ENCODE measurements at places on chromosomes 2 and 18.

GRCh38 chr2:231288590-231288989 is 90.2 kb downstream of the ARMC9 start:
- DNase-seq = no peak

- no peak for DNase-seq
Measured at GRCh38 chr2:56047136-56047535, 123.6 kb upstream of the EFEMP1 start.

GRCh38 chr2:33560017-33560416 is 39.1 kb downstream of the FAM98A start:
- no peak for DNase-seq

GRCh38 chr2:170409164-170409535 is 231.2 kb downstream of the MYO3B start:
- peak; percentile 87 for DNase-seq

- DNase-seq = no peak
Measured at GRCh38 chr2:66539452-66539851, 104.5 kb downstream of the MEIS1 start.

GRCh38 chr18:49020129-49020528 is 69.4 kb upstream of the SMAD7 start:
- no peak for DNase-seq

DNA sequence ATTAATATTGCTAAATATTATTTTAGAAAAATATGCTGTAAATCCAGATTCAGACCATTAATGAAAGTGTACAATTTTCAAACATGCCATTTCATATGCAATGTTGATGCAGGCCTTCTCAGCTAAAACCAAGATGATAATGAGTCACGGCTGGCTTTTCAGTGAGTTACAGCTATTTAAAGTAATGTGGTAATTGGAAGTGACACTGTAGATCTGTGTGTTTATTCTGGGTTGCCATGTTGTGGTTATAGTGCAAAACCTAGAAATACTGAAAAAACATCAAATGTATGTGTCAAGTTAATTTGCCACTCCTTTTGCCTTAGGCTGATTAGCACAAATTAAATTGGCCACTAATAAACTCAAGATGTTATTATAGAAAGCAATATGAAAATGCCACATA is 506.6 kb downstream of the ERBB4 start:
- no peak for DNase-seq

GRCh38 chr18:32577561-32577960 is 106.9 kb upstream of the GAREM1 start:
- no peak for DNase-seq

DNA sequence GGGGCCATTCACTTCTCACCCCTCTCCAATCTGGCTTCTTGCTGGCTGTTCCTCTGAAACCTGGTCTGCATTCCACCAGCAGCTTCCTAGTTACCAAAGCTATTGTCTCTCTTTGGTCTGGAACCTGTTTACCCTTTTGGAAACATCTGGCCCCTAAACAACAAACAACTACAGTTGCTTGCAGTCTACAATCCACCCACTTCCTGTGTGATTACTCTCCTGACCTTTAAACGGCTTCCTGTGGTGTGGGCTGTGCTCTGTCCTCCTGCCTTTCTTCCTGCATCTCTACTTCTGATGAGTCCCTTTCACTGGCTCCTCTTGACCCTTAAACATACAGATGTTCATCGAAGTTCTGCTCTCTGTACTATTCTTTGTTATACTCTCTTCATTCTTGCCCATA is 303.8 kb downstream of the TDRD15 start:
- no peak for DNase-seq

- no peak for DNase-seq
Measured at GRCh38 chr2:150207979-150208378, 279.5 kb downstream of the RND3 start.

- peak; percentile 3 for DNase-seq
Measured at GRCh38 chr2:105113616-105114291, 75.9 kb downstream of the MRPS9 start.

GRCh38 chr2:12637754-12638153 is 79.0 kb upstream of the TRIB2 start:
- DNase-seq = no peak

- no peak for DNase-seq
Measured at GRCh38 chr2:151207100-151207499, 54.6 kb downstream of the RBM43 start.

- no peak for DNase-seq
Measured at GRCh38 chr2:191126386-191127085, 24.3 kb downstream of the STAT4 start.

DNA sequence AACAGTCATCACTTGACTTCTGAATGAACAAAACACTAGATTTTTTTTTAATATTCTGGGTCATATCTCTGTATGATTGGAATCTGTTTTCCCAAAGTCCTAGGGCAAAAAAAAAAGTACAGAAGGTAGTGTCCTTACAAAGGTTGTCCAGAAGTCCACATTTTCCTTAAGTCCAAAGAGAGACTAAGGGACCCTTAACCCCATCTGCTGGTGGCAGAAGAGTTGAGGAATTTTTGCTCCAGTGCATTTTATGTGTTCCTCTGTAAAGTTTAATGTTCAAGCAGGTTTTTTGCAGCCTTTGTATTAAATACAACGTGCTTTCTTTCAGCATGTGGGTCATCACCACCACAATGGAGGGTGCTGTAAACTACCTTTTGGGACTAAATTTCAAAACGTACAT is 215.9 kb downstream of the SP3 start:
- DNase-seq = no peak

- no peak for DNase-seq
Measured at GRCh38 chr18:59050661-59051057, 89.0 kb upstream of the SEC11C start.

GRCh38 chr2:161104054-161104553 is 56.1 kb upstream of the TANK start:
- DNase-seq = no peak

GRCh38 chr2:41937921-41938708 is 109.7 kb upstream of the PKDCC start:
- no peak for DNase-seq

DNA sequence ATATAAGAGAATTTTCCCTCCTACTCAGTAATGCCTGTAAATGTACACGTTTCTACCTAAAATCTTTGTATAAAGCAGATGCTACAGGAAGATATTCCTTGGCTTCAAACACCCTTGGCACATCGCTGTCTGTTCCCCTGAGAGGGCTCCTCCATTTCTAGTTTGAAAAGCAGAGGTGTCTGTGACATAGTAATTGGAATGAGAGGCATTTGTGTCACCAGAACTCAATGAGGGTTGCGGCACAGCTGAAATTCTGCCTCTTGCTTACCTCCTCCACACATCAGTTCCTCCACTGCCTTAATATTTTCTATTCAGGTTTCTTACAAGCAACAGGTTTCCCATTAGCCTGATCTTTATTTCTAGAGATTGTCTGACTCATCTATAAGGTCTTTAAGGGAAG is 359.9 kb upstream of the DCC start:
- DNase-seq = no peak

GRCh38 chr2:216149741-216150140 is 40.6 kb downstream of the XRCC5 start:
- no peak for DNase-seq

DNA sequence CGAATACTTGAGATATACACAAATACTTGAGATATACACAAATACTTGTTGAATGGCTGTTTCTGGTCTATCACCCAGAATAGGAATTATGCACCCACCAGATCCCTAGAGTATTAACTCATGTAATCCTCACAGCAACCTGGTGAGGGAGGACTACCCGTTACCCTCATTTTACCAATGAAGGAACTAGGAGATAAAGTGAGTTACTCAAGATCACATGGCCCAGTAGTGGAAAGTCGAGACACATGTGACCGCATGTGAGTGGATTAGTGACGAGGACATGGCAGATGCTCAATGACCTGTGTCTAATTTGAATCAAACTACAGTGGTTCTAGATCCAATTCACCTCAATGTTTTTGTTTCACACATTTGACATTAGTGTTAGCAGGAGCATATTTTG is 2.4 kb downstream of the MOGAT1 start:
- DNase-seq = peak; percentile 5

DNA sequence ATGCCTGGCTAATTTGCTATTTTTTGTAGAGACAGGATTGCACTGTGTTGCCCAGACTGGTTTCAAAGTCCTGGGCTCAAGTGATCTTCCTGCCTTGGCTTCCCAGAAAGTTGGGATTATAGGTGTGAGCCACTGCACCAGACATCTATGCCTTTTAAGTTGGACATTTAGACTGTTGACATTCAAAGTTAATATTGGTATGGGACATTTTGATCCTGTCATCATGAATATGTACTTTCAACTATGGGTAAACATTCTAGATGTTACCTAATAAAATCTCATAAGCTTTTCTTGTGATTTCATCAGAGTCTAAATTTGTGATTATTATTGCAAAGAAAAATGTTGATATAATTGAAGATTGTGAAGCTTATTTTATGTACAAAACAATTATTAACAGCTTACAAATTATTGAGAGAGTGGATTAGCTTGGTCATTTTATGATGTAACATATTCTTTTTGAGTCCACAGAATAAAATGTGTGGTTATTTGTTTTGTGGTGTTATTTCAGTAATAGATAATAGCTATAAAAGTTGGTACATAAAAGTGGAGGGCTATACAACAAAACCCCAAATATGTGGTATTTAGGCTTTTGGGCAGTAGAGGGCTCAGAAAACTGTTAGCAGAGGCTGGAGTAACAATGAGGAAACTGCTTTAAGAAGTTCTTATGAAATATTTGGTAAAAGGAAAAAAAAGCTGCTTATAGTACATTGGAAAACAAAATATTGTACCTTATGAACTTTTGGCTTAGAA is 41.4 kb downstream of the STARD6 start:
- no peak for DNase-seq

- DNase-seq = no peak
Measured at GRCh38 chr2:44559108-44559507, 197.4 kb downstream of the CAMKMT start.

GRCh38 chr18:47436871-47437270 is 185.4 kb upstream of the SKOR2 start:
- DNase-seq = no peak

- DNase-seq = peak; percentile 52
Measured at GRCh38 chr18:49238433-49239042, 221.9 kb downstream of the DYM start.

GRCh38 chr2:152393377-152393776 is 58.4 kb downstream of the FMNL2 start:
- no peak for DNase-seq

- DNase-seq = no peak
Measured at GRCh38 chr18:48296581-48296980, 112.6 kb downstream of the ZBTB7C start.

DNA sequence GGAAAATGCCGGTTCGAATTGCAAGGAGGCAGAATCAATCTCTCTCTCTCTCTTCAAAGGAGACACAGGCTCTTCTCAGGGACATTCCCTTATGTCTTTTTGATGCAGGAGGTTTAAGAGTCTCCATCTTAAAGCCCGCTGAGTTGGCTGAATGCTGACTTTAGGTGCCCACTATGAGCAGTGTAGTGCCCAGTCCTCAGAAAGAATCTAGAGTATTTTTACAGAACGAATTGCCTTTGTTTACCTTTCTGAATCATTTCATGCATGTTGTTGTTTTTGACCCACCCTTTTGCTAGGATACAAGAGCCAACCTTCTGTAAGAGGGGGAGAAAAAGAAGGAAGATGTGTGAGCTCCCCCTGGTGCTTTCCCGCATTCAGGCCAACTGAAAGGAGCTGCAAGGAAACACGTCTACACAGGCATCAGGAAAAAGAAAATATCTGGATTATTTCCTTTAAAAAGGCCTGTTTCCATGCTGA is 193.5 kb upstream of the TCF4 start:
- peak; percentile 67 for DNase-seq

DNA sequence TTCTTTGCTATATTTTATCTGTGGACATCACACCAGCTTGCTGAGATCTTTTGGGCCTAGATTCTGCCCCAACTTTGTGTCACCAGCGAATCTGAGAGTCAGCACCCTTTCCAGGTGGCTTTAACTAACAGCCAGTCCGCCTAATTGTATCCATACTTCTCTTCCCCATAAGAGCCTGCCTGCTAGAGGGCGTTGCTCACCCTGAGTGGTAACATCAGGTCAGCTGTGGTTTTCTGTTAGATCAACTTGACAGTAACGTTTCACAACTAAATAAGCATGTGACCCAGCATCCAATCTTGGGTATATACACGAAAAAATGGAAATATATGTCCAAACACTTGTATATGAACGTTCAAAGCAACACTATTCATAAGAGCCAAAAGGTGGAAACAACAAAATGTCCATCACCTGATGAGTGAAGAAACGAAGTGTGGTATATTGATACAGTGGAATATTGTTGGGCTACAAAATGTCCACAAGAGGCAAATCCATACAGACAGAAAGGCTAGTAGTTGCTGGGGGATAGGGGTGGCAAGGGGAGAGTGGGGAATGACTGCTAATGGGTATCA is 24.9 kb downstream of the EFHD1 start:
- DNase-seq = no peak

DNA sequence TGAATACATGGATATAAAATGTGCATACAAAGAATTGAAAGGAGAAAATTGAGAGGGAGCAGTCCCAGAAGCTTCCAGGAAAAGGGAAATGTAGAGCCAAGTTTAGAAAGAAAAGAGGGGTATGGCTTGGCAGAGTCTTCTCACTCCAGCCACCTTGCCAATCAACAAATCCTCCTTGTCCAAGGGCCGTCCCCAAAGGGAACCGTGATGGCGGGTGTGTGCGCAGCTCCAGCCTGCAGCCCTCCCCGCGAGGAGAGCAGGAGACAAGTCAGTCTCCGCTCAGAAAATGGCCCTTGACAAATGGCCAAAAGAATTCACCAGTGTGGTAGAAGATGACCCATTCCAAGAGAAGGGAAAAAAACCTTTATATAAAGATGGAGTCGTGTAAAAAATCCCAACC is 448.3 kb upstream of the POU3F3 start:
- DNase-seq = no peak

- no peak for DNase-seq
Measured at GRCh38 chr2:109396202-109397180, 217.3 kb downstream of the SEPTIN10 start.

- no peak for DNase-seq
Measured at GRCh38 chr18:77634494-77634893, 384.8 kb downstream of the GALR1 start.

DNA sequence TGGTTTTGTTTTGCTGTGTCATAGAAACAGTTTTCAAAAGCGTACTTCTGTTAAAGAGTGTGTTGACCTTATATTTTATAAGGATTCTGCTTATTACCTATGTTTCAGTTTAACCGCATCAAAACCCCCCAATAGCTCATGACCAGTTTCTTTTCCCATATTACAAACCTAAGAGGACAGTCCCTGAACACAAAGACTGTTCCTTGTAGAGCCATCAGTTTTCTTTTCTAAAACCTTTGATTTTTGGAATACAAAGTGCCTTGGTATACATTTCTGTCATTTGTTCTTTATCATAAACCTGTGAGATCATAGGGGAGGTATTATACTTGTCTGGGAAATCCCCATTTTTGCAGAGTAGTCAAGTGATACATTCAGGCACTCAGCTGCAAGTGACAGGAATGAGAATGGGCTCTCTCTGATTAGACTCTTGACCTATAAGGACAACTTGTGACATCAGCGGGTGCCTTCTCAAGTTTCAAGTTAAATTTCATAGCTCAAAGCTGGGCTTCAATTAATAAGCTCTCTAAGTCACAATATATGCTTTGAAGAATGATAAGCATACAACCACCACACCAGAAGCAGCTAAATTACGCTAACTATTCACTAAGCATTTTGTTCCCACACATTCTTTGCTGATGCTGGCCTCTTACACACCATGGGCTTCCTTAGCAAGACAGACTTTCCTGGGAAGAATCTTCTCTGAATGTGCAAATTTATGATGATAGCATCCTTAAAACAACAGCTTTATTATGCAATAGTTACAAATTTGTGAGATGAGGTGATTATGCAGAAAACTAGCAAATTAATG is 97.5 kb upstream of the CD302 start:
- no peak for DNase-seq

All from erythroblast (primary cell).